ENCODE measurements at places on chromosomes 7 and 10.

GRCh38 chr10:112146799-112147198 lies 36.8 kb downstream of the GPAM start:
- DNase-seq = no peak

DNA sequence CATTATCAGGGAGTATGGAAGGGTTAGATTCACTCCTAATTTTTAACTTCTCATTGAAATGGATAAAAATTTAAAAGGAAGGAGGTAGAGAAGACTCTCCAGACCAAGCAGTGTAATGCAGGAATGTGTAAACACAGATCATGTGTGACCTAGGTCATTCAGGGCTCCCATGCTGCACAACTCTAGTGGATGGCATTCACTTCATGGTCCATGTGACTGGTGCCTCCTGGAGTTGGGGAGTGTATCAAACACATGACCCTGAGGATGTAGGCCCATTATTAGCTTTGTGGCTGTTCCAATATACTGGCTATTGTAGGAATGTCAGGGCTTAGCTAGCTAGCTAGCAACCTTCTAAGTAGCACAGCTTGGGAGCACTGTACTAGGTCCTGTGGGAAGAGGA lies 109.9 kb downstream of the SLC25A13 start:
- no peak for DNase-seq

DNA sequence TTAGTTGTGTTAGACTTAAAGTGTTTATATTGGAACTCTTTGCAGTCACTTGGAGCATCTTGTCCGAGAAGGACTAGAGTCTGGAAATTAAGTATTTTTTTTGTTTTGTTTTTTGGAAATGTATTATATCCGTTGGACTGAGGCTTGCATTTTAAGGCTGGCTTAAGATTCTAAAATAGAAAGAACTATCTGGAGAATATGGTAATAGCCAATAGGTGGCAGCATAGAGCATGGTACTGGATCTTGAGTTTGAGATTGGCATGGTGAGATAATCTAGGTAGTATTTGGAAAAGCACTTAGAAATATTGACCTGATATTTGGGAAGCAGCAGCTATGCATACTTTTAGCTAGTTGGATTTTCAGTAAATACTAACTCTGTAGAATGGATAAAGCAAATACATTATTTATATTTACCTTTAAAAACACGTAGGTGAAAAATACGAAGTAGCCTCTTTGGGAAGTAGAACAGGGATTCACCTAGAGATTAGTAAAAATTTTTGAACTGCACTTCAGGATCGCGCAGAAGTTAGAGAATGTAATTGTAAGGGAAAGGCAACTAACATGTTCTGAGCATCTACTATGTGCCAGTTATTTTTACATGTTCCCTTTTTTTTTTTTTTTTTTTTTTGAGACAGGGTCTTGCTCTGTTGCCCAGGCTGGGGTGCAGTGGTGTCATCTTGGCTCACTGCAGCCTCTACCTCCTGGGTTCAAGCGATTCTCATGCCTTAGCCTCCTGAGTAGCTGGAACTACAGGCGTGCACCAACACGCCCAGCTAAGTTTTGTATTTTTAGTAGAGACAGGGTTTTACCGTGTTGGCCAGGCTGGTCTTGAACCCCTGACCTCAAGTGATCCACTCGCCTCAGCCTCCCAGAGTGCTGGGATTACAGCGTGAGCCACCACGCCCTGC lies 78.6 kb downstream of the LCOR start:
- no peak for DNase-seq

DNA sequence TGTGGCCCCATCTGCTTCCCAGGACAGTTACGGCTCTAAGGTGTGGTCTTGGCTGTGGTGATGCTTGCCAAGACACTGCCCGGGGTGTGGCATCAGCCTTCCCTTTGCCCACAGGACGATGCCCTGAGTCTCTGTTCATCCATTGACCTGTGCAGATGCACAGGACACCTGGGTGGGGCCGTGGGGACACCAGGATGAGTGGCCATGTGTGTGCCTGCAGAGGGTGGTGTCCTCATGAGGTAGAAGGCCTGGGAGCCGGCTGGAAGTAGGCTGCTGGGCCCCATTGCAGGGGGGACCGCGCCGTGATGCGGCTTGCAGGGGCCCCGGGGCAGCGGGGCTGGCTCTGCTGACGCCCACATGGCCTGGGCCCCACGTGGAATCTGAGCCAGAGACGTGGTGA lies 22.4 kb upstream of the PWWP2B start:
- no peak for DNase-seq

- DNase-seq = no peak
Measured at GRCh38 chr7:494906-495305, 24.7 kb downstream of the PDGFA start.

DNA sequence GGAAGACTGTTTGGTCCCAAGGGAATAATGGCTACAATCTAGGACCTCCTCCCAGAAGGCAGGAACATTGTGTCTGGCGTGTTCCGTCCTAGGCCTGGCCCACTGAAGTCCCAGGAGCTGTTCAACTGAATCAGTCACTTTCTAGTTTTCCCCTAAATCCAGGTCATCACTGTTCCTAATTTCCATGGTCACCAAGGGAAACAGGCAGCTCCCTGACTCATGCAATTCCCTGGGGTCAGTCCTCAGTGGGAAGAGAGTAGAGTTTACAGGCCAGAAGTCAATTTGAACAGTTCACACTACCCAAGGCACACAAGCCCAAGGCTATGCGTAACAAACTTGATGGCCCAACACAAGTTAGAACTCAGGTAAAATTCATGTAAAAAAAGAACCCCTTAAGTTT lies 44.0 kb downstream of the CREB3L2 start:
- DNase-seq = no peak

DNA sequence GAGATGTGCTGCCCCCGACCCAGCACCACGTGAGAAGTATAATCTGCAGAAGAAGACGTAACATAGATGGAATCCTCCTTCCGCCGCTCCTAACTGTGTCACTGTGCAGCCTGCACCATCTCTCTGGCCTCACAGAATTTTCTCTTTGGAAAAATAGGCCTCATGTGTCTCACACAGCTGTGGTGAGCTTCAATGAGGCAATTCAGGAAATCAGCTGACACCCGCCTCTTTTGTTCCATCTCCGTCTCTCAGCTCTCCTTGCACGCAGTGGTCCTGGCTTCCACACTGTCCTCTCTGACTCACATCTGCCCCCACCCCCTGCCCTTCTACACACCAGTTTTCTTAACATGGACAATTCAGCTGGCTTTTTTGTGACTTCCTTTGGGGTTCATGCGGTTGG lies 7.2 kb downstream of the C10orf90 start:
- DNase-seq = peak; percentile 1

- DNase-seq = no peak
Measured at GRCh38 chr10:122163174-122164022, 107.7 kb upstream of the BTBD16 start.

DNA sequence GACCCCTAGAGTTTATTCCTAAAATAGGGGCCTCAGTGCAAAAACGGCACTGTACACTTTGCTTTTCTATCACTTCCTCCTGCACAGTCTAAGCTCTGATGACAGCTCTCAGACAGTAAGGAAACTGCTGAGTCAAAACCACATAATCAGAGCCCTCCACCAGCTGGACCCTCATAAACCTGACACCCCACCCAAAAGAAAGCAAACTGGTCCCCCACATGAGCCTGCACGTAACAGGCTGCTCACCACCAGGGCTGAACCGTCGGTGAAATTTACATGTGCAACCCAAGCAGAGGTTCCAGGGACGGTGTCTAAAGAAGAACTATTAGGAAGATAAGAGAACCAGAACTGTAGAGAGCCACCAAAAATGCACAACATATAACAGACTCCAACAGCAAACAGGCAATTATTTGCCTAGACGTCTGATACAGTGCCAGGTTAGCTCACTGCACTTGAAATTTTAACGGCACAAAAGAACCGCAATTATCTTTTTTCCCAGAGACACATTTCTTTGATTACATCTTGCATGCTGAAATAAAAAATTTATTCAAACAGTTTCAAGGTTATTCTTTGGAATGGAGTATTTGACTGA lies 19.6 kb downstream of the SGMS1 start:
- no peak for DNase-seq

DNA sequence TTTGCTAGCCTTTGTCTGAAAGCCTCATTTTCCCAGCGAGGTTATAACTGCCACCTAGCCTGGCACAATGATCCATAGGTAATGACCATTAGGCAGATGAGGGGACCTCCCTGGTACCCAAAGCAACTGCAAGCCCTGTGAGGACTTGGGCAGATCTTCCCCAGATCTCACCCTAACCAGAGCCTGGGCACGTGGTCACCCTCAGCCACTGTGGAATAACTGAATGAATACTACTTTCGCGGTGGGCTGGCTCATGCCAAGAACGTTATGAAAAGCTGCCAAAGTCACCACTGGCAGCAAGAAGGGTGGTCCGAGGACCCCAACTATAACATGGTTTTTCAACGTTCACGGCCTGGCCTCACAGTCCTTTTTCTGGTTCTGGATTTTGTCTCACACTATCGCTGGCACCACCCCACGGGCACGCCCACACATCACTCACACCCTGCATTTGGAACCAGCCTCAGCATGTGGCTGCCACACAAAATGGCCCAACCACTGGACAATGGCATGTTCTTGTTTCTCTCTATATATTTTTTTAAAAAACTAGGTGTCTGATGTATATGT lies 3.4 kb downstream of the PRKAG2 start:
- DNase-seq = no peak

- no peak for DNase-seq
Measured at GRCh38 chr10:87675396-87676376, 16.0 kb downstream of the PAPSS2 start.

DNA sequence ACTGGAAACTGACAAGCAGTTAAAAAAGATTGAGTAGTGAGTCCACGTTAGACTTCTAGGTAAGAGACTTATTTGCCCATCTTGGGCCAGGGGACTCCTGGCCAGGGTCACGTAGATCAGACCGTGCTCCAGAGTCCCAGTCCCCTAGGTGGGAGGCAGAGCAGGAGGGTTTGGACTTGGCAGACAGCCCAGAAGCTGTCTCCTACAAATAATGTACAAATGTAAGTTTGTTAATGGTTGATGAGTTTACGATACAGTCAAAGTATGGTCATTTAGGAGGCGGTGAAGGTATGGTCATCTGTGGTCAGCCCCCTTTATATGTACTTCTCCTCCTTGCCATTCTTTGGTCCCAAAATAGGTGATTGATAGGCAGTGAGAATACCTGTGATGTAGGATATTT lies 28.2 kb downstream of the INPP5F start:
- no peak for DNase-seq

DNA sequence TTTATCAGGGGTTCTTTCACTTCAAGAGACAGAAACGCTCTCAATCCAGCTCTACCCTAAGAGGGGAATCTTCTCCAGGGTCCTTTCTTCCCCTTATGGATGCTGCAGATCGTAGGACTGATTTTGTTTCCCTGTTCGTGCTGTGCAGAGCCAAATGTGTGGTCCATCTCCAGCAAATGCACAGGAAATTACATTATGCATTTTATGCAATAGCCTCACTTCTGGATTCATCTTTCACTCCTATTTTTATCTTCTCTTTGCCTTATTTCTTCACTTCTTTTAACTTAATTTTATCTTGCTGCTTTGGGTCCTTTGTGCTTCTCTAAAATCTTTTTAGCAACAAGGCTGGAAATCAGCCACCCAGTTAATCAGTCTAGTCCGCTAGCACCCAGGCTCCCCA lies 184.5 kb upstream of the INHBA start:
- DNase-seq = no peak

DNA sequence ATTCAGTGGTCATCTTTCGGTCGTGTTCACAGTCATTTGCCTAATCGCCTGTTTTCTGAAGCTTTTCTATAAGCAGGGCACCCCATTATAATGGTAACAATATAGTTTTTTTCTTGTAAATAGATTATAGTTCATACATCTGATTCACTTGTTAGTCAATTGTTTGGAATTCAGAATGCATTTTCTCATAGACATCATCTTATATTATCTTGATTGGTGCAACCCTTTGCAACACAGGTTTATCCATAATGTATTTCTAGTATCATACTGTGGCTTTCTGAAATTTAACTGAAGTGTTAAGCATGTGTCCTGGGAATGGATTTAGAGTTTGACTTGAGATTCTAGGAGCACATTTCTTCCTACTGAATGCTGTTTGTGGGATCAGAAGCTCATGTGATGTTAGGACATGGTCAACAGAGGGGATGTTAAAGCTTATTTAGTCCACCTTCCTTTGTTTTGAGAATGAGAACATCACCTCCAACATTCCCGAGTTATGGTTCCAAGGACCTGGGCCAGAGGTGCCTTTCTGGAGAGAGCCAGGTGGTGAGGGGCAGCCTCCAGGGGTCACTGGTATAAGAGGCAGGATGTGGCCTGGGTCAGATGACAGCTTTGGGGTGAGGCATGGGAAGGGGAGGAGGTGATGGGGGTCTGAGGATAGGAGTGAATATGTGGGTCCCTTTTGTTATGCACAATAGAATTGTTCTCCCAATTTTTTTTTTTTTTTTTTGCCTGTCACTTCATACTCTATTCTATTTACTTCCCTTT lies 415.6 kb downstream of the EXOC4 start:
- DNase-seq = no peak

GRCh38 chr7:95334447-95334846 lies 10.1 kb upstream of the PON1 start:
- DNase-seq = no peak

GRCh38 chr7:38211486-38211885 lies 33.4 kb downstream of the STARD3NL start:
- no peak for DNase-seq

All from activated T-cell treated with anti-CD3 and anti-CD28 coated beads for 48 hours (primary cell).